Renal cortical epithelial cell (primary cell): ENCODE measurements at places on chromosomes 13 and 19.

DNA sequence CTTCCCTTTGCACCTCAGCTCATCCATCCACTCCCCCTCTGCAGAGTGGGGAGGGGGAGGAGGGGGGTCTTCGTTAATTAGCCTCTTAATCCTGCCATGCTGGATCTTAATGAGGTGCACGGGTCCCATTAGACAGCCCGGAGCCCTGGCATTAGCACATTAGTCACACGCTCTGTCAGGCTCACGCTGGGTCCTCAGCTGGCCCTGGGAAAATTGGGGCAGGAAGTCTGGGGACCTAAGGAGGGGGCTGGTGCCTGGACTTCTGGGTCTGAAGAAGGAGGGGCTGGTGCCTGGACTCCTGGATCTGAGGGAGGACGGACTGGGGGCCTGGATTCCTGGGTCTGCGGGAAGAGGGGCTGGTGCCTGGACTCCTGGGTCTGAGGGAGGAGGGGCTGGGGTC is 444 bp upstream of the NCCRP1 start:
- DNase-seq = no peak

GRCh38 chr19:16328824-16329482 is 4.3 kb downstream of the KLF2 start:
- DNase-seq = no peak

DNA sequence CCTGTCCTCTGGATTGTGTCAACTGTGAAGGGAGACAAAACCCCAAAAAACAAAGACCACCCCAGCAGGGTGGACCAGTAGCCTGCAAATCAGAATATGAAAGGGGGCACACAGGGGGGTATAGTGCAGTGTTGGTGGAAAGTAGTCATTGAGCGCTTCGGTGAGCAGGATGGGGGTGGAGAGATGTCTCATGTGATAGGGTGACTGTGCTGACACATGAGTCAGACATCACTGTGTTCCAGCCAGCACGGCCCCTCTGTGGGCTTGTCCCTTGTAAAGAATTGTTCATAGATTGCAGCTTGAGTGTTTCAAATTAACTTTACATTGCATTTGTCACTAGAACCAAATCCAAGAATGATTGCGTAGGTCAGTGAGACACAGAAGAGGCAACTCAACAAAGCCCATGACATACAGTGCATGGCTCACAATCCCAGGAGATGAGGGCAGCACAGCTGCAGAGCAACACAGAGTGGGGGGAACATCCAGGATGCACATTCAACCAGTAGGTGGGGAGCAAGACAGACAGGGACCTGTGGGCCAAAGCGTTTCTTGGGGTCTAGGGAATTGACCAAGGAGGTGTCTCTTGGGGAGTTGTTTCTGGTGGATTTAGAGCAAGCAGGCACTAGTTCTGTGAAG is 7.5 kb downstream of the ZNF440 start:
- peak; percentile 28 for DNase-seq

- DNase-seq = no peak
These were observed 6.3 kb downstream of the SYDE1 start for GRCh38 chr19:15113245-15114152.

- DNase-seq = peak; percentile 60
These were observed 8.5 kb downstream of the MLLT1 start for GRCh38 chr19:6271251-6271650.

GRCh38 chr13:67231289-67232000 is 1.3 kb upstream of the PCDH9 start:
- peak; percentile 27 for DNase-seq

DNA sequence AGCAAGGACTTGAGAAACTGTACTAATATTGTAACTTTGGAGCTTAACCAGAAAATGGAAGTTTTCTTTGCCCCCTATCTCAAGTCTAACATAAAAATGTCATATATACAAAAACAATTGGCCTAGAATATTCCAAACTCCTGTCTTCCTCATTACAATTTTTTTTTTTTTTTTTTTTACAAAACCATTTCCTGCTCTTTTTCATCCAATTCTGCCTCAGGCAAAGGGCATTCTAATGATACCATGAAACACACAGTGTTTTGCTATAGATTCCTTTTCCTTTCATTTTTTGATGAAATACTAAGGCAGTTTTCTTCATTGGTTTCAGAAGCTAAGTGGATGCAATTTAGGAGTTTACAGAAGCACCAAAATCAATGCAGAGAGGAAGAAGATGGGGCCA is 119.7 kb downstream of the LHFPL6 start:
- peak; percentile 16 for DNase-seq

DNA sequence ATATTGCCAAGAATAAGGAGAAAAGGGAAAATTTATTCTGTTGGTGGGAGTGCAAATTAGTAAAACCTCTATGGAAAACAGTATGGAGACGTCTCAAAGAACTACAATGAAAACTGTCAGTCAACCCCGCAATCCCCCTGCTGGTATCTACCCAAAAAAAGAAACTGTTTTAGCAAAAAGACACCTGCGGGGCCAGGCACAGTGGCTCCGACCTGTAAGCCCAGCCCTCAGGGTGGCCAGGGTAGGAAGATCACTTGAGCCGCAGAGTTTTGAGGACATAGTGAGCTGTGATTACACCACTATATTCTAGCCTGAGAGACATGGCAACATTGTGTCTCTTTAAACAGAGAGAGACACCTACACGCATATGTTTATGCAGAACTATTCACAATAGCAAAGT is 37.5 kb upstream of the SLITRK1 start:
- no peak for DNase-seq

- peak; percentile 99 for DNase-seq
These were observed 2.4 kb upstream of the ITGBL1 start for GRCh38 chr13:101449790-101450748.

GRCh38 chr13:49649963-49650312 is 21.6 kb downstream of the ARL11 start:
- no peak for DNase-seq

GRCh38 chr19:5132206-5132560 is 163.3 kb downstream of the KDM4B start:
- peak; percentile 3 for DNase-seq

DNA sequence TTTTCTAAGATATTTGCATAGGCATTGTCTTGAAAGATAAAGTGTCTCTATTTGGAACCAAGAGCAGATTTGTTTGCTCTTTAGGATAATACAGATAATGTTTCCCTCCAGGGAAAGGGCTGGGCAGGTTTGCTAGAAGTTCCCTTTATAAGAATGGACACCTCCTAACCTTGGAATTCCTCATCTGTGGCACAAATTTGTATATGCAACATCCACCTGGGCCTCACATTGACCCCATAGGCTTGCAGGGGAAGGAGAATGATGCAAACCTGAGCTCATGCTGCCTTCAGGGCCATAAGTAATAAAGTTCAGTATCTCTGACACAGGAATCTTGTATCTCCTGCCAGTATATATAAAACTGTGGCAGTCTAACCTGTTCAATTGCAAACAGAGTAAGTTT is 508.4 kb upstream of the MIR17HG start:
- no peak for DNase-seq

DNA sequence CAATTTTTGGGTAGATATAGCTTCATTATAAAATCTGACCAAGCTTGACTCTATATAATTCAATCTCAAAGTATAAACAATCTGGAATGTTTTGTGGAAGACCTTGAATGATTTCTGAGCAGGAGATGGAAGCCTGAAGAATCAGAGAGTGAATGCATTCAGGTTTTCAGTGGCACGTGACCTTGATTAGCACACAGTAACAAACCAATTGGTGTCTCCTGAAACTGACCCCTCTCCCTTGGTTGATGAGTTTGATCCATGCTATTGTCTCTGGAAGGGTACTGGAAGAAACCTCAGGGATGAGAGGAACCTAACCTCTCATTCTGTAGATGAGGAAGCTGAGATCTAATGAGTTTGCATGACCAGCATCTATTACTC is 39.6 kb downstream of the PCDH8 start:
- DNase-seq = no peak

- DNase-seq = peak; percentile 66
These were observed 958.4 kb upstream of the SLC10A2 start for GRCh38 chr13:104024416-104025170.

DNA sequence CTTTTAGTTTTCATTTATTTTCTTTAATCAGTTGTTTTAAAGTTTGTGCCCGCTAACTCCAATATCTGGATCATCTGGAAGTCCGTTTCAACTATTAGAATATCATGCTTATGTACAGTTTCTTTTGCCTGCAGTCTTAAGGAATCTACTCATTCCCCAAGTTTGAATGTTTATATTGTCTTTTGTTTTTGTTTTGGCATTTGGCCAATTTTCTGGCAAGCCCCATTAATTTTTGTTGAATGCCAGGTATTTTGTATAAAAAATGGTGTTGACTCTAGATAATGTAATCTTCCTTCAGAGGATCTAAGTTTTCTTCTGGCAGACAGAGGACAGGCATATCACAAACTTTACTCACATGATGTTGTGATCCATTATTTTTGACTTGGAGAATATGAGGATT is 11.1 kb upstream of the ZNF235 start:
- DNase-seq = peak; percentile 10

DNA sequence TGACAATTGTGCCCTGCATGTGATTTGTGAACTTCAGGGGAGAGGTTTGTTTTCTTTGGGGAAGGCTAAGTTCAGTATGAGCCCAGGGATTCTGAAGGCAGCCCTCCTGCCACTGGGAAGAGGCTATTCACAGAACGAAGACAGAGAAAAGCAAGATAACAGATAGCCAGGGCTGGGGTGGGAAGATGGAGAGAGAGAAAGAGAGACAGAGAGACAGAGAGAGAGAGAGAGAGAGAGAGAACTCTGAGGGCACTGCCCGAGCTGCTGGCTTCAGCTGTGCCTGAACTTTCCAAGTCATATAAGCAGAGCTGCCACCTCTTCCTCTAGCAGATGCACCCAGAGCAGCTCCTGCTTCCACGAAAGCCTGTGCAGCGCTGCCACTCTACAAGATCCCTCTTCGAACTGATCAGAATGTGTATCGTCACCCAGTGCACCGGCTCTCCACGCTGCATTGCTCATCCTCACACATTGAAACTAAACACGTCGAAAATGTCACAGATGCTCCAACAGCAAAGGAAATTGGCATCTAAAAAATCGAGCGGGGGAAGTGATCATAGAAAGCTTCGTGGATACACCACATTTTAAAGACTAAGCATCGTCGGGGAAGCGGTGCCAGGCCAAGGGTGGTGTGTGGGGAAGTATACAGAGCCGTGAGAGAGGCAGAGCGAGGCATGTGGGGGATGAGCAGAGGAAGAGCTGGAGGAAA is 81.8 kb upstream of the SIAH3 start:
- DNase-seq = no peak

DNA sequence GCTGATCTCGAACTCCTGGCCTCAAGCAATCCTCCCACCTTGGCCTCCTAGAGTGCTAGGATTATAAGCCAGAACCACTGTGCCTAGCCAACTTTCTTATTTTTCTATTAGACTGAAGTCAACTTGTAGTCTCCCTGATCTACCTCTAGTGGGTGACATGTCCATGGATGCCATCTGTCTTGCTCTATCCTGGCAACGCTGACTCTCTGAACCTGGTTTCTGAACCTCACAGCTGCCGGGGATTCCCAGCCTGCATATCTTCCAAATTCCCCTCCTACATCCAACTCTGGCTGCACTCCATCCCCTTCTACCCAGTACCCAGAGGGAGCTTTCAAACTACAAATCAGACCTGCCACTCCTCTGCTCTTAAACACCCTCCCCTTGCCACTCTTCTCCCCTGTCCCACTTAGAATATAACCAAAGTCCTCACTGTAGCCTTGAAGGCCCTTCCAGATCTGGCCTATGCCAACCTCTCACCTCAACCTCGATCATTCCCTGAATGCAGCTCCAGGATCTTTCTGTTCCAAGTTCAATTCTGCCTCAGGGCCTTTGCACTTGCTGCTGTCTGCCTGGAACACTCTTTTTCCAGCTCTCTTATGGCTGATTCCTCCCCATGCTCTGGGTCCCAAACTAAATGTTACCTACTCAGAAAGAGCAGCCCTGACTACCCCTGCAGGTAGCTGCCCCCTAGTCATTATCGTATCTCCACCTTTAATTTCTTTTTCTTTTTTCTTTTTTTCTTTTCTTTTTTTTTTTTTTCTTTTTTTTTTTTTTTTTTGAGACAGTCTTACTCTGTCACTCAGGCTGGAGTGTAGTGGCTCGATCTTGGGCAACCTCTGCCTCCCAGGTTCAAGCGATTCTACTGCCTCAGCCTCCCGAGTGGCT is 2.2 kb downstream of the CLIP3 start:
- peak; percentile 49 for DNase-seq

GRCh38 chr19:34904664-34905527 is 21.8 kb upstream of the ZNF30 start:
- no peak for DNase-seq
